ENCODE measurements at places on chromosomes 3 and 15. TPM values are rescaled to one million over a fixed set of nuclear protein-coding genes. Genes with fewer than 3 reads are reported as not detected.

DNA sequence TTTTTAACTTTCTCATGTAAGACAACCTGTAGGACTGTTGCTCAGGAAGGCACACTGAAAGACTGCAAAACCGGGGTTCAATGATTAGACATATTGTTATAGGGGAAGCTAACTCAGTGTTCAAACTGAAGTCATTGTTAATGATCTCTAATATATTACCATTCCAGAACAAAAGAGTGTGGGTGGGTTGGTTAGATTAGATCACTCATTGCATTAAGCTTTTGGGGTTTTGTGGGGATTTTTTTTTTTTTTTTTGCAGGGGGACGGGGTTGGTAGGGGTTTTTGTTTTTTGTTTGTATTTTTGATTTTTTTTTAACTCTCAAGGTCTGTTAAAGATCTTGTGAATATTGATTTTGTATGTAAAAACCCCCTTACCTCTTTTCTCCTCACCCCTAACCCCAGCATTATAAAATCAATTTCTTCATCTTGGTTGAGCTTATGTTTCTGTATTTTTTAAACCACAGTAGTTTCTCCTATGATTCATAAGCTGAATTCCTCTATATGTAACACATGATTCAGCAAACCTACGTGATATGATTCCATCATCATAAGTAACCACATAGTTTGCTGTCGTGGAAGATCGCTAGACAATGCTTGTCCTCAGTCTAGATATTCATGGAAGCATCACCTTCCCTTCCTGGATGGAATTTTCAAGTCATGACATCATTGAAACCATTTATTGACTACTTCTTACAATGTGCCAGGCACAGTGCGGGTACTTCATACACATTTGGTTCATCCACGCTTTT is 544.1 kb upstream of the MDFIC2 start:
- no peak for DNase-seq

- no peak for DNase-seq
Measured at GRCh38 chr15:56035166-56035565, 41.8 kb upstream of the NEDD4 start.

GRCh38 chr3:151499168-151499567 is 38.3 kb upstream of the IGSF10 start:
- DNase-seq = no peak

GRCh38 chr15:26890988-26891387 is 24.1 kb downstream of the GABRA5 start:
- DNase-seq = no peak

GRCh38 chr3:79415356-79415755 is 352.4 kb downstream of the ROBO1 start:
- no peak for DNase-seq

DNA sequence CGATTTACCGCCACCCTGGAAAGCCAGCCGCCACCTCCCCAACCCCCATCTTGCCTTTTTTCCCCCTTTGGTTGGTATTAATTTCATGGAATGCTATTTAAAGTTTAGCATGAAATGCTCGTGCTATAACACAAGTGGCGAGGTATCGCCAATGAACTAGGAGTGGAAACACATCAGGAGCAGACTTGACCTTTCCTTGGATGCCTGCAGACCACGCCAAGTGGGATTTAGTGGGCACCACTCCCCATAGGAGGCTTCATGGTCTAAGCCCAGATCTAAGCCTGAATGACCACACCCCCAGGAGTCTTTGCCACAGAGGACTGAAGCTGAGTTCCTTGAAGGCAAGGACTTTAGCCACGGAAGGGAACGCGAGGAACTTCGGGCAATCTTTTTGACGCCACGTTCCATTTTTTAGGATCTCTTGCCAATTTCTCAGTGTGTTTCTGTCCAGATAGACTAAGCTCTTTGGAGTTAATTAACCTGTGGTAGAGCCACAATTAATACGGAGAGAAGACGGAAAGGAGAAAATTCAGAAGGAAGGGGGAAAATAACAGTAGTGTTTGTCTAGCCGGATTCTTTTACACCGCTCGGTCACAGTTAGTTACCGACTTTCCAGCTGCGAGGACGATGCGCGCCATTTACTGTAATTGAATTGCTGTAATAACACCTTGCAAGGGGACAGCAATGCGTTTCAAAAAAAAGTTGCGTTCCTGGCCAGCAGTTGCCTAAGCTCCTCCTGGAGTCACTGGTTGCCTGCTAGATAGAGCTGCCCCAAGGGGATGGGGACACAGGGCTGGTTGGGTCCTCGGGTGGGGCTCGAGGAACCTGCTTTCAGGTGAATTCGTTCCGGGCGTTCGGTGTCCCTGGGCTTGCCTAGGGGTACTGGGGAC is 37.1 kb downstream of the NR2F2 start:
- DNase-seq = no peak

- DNase-seq = no peak
Measured at GRCh38 chr3:106715286-106715685, 662.0 kb upstream of the CCDC54 start.

Gene CHL1
- total RNA-seq = not detected

Gene ANKUB1
- not detected for total RNA-seq

Gene ELL3
- total RNA-seq = 2.9 TPM

Gene SRGAP3
- 2.2 TPM for total RNA-seq
